GM19239 (cell line): ENCODE measurements at places on chromosomes 12 and 14.

DNA sequence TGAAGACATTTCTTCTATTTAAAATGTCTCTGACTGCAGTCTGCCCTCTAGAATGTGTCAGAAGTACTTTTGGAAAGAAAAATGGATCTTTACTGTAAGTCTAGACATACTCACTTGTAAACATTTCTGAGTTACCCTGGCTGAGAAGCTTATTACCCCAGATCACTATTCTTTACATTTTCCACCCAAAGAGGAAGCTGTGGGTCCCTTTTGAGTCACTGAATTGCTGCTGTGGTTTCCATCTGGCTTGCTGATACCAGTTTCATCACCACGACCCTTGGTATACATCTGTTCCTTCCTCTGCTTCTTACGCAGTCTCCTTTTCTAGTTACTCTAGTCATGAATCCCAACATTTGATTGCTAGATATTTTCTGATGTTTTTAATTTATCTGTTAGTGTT is 20.2 kb upstream of the CLEC4D start:
- DNase-seq = peak; percentile 44

GRCh38 chr14:30854492-30854891 is 19.9 kb upstream of the COCH start:
- no peak for DNase-seq

- peak; percentile 7 for DNase-seq
Measured at GRCh38 chr14:70567791-70568190, 32.7 kb downstream of the MED6 start.

GRCh38 chr12:113070117-113070906 is 13.8 kb downstream of the DTX1 start:
- DNase-seq = no peak

- no peak for DNase-seq
Measured at GRCh38 chr12:59079002-59079401, 158.7 kb upstream of the LRIG3 start.

- no peak for DNase-seq
Measured at GRCh38 chr14:79318371-79318770, 892.9 kb downstream of the DIO2 start.

DNA sequence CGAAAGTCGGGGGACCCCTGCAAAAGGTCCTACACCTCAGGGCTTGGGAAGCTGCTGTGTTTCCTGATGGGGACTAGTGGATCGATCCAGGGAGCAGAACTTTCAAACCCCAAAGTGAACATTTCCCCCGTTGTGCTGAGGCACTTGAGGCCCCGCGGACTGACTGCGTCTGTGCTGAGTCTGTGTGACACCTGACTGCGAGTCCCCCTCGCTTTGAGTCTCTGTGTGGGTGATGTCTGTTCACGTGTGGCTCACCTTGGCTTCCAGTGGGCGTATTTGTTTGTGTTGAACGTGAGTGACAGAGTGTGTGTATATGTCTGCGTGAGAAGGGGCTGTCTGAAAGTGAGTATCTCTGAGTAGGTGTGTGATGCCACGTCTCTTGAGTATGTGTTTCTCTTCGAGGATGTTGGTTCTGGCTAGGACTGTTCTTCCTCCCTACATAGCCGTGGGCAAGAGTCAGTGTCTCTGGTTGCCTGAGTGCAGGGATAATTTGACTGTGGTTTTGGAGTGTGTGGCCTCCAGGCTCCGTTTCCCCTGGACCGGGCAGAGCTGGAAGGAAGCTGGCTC is 1.3 kb downstream of the TEAD4 start:
- DNase-seq = no peak

DNA sequence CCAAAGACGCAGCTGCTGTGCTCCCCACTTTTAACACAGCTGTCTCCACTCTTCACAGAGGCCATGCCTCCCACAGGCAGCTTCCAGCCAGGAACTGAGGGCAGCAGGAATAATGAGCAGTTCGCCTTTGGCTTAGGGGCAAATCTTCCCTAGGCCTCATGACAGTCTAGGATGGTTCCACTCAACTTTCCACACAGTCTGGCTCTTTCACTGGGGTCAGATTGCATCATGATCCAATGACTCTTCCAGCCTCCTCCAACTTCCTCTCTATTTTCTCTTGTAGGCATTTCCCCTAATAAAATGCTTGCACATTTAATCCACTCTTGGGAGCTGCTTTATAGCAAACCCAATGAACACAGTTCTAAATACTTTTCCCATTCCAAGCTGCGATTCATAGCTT is 271.6 kb upstream of the ATP2B1 start:
- no peak for DNase-seq

- DNase-seq = no peak
Measured at GRCh38 chr12:114399664-114400211, 6.2 kb downstream of the TBX5 start.
